ENCODE measurements at places on chromosomes 4 and X.

- no peak for DNase-seq
Measured at GRCh38 chr4:145545538-145546174, 64.0 kb downstream of the SMAD1 start.

- no peak for DNase-seq
Measured at GRCh38 chrX:39019056-39019455, 217.8 kb downstream of the MID1IP1 start.

DNA sequence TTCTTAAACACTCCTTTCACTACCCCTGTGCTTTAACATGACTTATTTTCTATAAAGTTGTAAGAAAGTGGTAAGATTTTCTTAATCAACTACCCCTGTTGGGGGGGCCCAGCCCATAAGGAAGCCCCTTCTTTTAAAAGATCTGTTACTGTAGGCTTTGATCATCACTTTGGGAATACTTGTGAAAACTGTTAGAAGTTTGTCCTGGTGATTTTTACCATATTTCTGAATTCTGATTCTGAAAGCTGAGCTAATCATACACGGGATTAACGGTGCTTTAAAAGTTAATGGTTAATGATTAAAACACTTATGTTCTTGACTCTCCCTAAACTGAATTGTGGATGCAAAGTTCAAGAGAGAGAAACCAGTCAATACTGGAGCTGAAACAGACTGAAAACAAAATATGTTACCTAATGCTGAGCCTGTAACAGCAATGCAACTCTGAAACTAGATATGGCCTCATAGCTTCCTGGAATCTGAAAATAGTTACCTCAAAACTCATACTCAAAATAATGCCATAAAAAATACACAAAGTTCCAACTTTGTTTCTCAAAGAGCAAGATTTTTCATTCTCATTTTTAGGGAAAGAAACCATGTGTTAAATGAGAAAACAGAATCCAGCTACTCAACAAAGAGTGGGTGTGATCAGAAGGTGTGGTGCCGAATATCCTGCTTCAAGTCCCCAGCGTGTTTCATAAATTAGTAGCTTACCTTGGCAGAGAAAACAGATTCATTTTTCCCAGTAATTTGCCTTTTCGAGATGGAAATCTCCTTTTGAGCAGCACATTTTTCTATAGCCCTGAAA, 31.6 kb downstream of the ADH7 start:
- no peak for DNase-seq

- DNase-seq, result no peak
Measured at GRCh38 chr4:46146993-46147392, 23.1 kb upstream of the GABRG1 start.

GRCh38 chr4:119823891-119824290, 195.3 kb upstream of the PDE5A start:
- no peak for DNase-seq

- no peak for DNase-seq
Measured at GRCh38 chr4:146370841-146371240, 150.9 kb downstream of the SLC10A7 start.

GRCh38 chr4:142238589-142238988, 602.2 kb downstream of the IL15 start:
- no peak for DNase-seq

GRCh38 chr4:54073271-54073880, 9.0 kb upstream of the CHIC2 start:
- DNase-seq, result no peak

- DNase-seq, result no peak
Measured at GRCh38 chr4:104743215-104743653, 248.5 kb upstream of the CXXC4 start.

DNA sequence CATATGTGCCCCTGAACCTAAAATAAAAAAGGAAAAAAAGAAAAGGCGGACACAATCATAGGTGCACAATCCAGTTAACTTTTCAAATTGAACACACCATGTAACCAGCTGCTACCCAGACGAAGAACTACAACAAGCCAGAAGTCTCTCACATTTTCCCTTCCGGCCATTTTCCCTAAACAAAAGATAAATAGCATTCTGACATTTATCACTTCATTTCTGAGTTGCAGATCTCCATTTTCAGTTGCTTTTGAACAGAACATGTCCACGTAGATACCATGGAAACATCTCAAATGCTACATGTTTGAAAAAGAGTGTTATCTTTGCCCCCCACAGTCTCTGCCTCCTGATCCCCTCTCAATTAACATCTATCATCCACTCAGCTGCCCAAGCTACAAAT, 29.2 kb upstream of the CABS1 start:
- no peak for DNase-seq
